ENCODE measurements at places on chromosomes 1 and 21.

DNA sequence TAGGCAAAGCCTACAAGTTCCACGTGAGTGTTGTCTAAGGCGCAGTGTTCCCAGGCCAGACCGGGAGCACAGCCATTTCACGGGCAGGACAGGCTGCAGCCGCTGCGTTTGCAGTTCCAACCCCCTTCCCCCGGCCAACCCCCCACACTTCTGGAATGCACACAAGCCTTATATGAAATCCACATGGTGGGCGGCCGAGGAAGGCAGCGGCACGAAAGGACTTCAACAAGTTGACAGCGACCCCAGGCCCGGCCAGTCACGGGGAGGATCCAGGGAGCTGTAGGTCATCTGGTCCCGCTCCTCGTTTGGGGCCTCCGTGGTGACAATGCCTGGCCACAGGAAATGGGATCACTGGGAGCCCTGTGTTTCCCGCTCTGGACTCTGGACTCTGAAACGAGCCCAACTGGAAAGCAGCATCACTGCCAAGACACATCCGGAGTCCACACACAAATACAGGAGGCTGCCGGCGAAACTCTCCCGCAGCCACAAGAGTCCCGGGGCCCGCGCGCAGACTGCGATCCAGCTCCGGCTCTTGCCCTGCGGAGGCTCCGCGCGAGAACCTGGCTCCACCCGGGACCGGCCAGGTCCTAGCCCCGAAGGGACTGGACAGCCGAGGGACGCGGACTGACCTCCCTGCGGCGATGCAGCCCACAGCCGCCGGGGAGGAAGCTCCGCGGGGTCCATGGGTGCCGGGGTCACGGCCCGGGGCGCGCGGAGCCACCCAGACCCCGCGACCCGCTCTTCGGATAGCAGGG, 794 bp downstream of the NID1 start:
- peak; percentile 17 for DNase-seq

DNA sequence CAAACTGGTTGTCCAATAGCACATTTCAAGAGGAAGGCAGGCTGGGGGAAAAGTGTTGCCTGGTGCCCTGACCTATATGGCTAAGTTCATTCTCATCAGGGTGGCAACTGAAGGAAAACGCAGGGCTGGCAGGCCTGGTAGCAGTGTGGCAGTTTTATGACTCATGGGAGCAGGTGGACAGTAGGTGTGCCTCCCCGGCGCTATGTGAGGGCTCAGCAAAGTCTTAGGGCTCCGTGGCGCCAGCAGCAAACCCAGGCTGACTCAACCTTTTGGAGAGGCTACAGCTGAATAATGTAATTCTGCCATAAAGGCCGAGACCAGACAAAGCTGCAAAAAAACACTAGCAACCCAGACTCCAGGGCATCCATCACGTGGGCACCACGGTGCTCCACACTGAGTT, 23.6 kb downstream of the GADD45A start:
- DNase-seq, result no peak

- no peak for DNase-seq
These were observed 1372.3 kb downstream of the AMY1C start for GRCh38 chr1:105122041-105122440.

GRCh38 chr1:6033986-6034749, 11.5 kb upstream of the KCNAB2 start:
- peak; percentile 53 for DNase-seq

GRCh38 chr1:79090985-79091384, 84.5 kb upstream of the ADGRL4 start:
- DNase-seq, result no peak

GRCh38 chr21:22791986-22792560, 1793.9 kb downstream of the NCAM2 start:
- DNase-seq, result peak; percentile 6

- DNase-seq, result no peak
These were observed 42.7 kb upstream of the B3GALT2 start for GRCh38 chr1:193229136-193229535.

- no peak for DNase-seq
These were observed 54.6 kb downstream of the DPH5 start for GRCh38 chr1:100971021-100971420.

GRCh38 chr1:8733484-8733883, 84.0 kb downstream of the RERE start:
- no peak for DNase-seq

- DNase-seq, result no peak
These were observed at the start of gene TPM3 for GRCh38 chr1:154191990-154192461. Gene TPM3 (minus strand): TSS chr1:154192100. CDS start chr1:154192018, 82 bp downstream.

DNA sequence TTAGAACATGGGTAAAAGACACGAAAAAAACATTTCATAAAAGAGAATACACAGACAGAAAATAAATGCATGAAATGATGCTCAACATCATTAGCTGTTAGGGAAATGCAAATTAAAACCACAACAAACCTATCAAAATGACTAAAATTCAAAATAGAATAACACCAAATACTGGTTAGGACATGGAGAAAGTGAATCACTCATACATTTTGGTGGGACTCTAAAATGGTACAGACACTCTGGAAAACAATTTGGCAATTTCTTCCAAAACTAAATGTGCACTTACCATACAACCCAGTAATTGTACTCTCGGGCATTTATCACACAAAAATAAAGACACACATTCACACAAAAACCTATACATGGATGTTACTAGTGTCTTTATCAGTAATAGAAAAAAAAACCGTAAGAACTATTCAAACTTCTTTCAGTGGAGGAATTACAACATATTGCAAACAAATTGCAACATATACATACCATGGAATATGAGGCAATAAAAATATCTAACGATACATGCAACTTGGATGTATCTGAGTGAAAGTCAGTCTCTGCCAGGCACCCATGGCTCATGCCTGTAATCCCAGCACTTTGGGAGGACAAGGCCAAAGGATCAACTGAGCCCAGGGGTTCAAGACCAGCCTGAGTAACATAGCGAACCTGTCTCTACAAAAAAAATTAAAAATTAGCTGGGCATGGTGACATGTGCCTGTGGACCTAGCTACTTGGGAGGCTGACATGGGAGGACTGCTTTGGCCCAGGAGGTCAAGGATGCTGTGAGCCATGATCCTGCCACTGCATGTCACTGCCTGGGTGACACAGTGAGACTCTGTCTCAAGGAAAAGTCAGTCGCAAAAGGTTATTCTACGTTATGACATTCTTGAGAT, 19.6 kb downstream of the HSF2BP start:
- no peak for DNase-seq

DNA sequence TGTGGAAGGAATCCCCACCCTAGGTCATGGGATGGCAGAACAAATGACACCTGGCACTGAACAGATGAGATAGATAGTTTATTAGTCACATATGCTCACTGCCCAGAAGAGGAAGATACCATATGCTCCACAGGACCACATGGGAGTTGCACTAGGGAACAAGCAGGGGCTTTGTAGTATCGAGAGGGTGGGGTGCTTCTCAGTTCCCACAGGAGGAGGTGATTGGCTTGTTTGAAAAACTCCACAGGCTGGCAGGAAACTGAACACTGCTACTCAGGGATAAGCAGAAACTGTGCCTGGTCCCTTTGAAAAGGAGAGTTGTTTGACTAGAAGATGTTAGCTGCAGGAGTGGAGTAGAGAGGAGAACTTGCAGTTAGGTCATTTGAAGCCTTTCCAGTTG, 31.9 kb upstream of the RXRG start:
- no peak for DNase-seq

DNA sequence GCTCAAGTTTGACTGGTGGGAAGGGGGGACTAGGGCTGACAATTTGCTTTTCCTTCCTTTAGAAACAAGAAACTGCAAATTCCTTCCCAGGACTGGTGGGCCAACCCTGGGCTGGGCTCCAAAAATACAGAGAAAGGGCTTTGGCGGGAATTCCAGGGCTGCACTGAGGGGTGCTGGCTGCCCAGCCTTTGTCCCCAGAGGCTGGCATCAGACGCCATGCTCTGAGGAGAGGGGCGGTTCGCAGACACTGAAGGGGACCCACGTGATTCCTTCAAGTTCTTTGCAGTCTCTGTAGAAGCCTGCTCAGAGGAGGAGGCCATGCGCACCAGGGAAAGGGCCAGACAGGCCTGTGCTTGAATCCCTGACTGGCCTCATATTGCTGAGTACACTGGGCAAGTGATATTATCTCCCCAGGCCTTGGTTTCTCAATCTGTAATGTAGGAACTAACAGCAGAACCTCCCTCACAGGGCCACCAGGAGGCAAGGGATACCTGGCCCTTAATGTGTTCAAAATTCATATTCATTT, 119.5 kb downstream of the EPHB2 start:
- no peak for DNase-seq

GRCh38 chr1:31977385-31978131, 36.1 kb upstream of the KHDRBS1 start:
- no peak for DNase-seq

DNA sequence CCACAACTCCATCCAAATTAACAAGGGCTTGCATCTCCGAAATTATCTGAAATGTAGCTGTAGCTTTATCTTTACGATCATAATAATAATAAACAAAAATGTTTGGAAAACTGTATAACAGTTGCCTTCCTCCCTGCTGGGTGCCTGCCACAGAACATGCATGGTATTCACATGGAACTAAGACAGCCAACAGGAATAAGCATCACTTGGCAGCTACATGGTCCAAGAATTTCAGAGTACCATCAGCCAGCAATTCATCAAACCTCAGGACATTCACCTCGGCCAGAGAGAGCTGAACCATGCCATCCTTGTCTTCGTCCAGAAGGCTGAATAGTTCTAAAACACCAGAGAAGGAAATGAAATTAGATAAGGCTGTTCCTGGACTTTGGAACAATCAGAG, 122.7 kb downstream of the CAPN8 start:
- no peak for DNase-seq

DNA sequence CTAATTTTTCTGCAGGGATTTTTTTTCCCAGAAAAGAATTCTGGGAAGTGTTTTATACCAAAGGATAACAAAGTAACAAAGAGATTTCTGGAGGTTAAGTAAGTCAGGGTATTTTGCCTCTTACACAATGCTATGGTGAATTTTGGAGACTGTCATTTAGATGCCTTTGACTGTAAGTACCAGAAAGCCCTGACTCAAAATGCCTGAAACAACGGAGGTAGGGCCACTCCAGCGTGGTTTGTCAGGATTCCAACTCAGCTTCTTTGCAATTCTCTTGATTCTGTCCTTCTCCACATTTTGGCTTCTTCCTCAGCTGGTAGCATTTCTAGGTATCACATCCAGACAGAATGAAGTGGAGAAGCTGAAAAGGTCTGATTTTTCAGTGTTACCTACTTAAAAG, 106.5 kb downstream of the UCHL5 start:
- DNase-seq, result no peak

- no peak for DNase-seq
These were observed 1.7 kb downstream of the SPOCD1 start for GRCh38 chr1:31814041-31814511.

- no peak for DNase-seq
These were observed 29.8 kb upstream of the CACYBP start for GRCh38 chr1:174969977-174970376.

GRCh38 chr21:27772816-27773215, 805.9 kb upstream of the ADAMTS5 start:
- no peak for DNase-seq

- DNase-seq, result peak; percentile 41
These were observed 32.2 kb downstream of the HSPG2 start for GRCh38 chr1:21904704-21905520.

GRCh38 chr1:117985973-117986372, 56.4 kb downstream of the WDR3 start:
- DNase-seq, result no peak

DNA sequence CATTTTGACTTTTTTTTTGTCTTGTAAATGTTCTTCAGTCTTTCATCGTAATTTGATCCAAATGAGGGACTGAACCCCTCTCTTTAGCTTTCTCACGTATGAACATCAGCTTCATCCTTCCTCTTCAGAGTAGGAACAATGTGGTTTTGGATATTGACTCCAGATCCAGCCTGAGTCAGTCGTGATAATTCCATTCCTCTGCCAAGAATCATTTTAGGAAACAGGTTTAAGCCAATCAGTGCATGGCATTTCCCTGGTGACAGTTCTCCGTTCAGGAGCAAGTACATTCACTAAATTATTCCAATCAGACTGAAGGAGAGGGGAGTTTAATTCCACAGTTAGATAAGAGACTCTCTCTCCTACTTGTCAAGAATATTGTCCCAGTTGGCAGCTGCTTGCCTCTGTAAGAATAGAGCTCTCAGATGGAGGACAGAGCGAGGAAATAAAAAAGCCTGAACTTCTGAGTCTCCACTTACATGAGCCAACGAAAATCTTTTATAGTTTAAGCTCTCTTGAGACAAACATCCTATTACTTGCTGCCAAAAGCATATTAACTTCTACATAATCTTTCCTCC, 18.6 kb downstream of the RHOU start:
- no peak for DNase-seq

GRCh38 chr1:217542837-217543236, 88.1 kb downstream of the GPATCH2 start:
- DNase-seq, result no peak

GRCh38 chr1:22450351-22451021, 1.2 kb upstream of the ZBTB40 start:
- DNase-seq, result no peak

DNA sequence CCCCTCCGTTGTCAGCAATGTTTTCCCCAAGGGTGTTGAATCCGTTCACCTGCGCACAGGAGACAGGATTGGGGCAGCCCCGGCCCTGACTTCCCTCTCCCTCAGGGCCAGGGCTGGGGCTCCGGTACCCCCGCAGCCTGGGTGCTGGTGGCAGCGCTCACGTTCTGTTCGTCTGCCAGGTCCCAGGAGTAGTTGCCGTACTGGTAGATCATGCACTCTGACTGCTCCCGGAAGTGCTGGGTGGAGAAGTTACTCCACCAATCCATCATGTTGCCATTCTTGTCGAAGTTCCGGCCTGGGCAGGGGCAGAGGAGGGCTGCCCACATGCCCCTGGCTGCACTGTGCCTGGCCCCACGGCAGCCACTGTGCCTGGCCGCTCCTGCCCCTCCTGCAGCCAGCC, 6.1 kb downstream of the PRXL2B start:
- DNase-seq, result no peak

- DNase-seq, result no peak
These were observed 58.1 kb upstream of the TMEM51 start for GRCh38 chr1:15095496-15095875.

DNA sequence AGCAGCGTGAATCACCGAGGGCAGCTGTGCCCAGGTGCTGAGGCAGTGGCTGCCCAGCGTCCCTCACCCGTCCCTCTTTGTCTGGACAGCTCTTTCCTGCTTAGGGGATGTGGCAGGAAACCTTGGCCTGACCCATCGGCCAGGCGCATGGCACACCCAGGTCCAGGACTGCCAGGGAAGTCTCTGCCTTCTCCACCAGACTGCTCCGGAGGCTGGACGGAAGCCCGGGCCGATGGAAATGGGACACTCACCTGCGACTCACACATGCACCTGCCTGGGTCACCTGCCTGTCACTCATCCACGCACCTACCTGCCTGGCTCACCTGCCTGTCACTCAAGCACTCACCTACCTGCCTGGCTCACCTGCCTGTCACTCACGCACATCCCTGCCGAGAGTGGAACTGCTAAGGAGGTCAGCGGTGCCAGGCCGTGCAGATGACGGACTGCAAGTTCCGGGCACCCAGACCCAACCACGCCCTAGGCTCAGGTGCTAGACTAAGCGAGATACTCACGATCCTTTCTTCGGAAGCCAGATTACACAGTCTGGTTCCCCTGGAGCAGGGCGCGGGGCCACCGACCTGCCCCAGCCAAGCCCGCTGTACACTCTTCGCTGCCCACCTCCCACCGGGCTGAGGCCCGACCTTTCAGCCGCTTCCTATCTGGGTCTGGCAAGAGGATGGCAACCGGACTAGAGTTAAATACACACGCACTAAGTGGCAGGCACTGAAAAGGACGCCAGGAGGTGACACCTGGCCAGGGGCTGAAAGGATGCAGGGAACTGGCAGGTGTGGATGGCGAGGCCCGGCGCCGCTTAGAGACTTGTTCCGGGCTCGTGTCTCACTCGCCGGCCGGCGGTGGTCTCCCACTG, 1.1 kb downstream of the UBE2J2 start:
- DNase-seq, result no peak

GRCh38 chr1:29809446-29810120, 573.3 kb downstream of the PTPRU start:
- no peak for DNase-seq

Measured in activated CD4-positive, alpha-beta T cell treated with anti-CD3 and anti-CD28 coated beads, Interleukin-2, amount 50 U/mL, for 48 hours (primary cell).